Activated B cell treated with CpG ODN at 0.5 μM for 24 hours (primary cell): ENCODE measurements at places on chromosomes 2 and 18.

DNA sequence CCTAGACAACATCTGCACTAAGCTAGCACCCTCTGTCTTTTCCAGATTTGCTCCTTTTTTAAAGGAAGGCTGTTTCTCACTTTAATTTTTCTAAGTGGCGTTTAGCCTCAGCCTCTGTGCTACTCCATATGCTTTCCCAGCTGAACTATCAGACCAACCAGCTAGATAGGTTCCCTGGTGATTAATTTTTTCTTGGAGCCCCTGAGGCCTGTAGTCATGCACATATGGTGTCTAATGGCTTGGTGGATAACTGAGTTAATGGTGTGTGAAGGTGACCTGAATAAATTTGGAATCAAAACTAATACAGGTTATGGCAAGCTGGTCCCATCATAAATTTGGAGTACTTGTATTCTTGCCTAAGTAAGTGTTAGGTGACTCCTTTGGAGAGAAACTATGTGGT, 135.5 kb downstream of the MGAT5 start:
- no peak for DNase-seq

GRCh38 chr2:75064691-75065396, 106.4 kb downstream of the POLE4 start:
- DNase-seq: peak; percentile 42

DNA sequence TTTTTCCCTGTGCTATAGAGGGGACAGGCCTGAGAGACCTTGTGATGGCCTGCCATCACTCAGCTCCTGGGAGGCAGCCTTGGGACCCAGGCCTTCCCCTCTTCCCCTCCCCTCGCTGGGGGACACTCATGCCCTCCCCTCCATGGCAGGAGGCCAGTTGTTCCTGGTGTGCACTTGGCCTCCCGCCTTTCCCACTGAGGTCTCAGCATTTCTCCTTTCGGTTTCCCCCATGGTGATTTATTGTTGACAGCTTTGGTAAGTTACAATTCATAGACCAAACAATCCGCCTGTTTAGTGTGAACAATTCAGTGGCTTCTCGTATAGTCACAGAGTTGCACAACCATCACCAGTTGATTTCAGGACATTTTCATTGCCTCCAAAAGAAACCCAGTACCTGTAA, 10.2 kb upstream of the CNDP1 start:
- DNase-seq: no peak

GRCh38 chr2:60149176-60149575, 404.3 kb downstream of the BCL11A start:
- DNase-seq: no peak

- no peak for DNase-seq
These were observed 171.0 kb downstream of the ZBTB7C start for GRCh38 chr18:48238206-48238605.

DNA sequence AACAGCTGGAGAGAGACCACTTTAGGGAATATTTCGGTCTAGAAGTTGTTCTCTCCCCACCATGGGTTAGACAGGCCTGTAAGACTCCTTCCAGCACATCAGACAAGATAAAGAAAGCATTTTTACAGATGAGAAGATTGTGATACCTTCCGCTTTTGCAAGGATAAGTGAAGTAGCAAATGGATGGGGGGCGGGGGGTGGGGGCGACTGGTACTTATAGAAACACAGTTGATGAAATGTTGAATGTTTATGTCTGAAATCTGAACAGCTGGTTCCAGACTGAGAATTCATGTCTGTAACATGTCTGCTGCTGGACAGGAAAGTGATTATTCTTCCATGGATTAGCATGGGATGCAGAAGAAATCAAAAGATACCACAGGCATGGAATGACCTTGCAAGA, 90.5 kb upstream of the FN1 start:
- no peak for DNase-seq

DNA sequence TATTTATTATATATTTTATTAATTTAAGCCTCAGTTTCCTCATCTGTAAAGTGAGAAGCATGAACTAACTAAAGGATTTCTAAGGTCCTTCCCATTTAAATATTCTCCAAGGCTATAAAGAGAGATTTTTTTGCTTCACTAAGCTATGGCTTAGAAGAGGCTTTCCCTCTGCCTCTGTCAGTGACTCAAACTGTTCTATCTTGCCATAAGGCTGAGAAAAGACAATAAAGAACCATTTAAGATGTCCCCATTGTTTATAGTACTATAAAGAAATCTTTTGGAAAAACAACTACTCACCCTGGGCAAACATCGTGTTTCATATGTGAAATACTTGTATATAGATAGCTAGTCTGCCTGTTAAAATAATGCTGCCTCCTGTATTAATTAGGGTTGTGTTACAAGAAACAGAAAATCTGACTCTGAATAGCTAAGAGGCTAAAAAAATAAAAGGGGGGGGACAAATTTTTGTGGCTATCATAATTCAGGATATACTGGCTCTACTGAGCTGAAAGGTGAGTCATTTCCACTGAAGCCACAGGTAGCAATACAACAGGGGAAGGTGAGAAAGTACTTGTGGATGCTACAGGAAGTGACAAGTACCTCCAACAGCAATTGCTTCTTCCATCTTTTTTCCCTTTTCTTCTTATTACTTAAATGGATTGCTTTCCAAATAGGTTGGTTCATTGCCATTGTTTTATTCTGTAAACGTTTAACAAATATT, 25.4 kb downstream of the EPHA4 start:
- no peak for DNase-seq

DNA sequence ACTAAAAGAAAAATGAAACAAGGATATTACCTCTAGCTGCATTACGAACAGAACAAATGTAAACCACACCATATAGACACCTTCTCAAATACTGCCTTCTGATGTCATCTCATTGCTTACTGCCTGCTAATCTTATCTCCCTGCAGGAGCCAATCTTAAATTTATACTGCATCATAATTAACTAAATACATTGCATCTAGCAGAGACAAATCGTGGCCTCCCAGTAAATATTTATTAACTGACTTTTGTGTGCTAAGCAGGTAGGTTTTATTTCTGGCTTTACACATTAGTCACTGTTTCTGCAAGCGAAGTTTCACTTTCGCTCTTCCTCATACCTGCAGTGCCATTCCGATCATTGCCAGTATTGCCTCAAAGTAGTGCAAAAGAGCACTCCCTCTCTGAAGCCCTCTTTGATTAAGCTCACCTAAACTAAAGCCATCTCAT, 67.5 kb downstream of the SPATS2L start:
- no peak for DNase-seq

DNA sequence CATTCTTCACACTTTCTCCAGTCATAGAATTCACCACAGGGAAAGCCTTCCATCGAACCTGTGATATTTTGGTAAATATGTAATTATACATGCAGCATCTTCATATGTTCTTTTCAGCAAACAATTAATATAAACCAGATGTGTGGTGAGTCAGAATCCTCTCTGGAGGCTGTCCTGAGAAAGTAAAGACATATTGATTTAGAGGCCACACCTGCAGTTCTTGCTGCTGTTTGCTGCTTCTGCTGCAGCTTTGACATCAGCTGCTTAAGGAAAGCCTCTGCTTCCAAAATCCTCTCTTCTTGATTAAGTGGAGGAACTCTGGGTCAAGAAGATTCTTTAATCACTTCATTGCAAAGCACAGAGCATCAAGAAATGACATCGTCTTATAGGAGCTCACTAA, 568.8 kb upstream of the ZEB2 start:
- no peak for DNase-seq

DNA sequence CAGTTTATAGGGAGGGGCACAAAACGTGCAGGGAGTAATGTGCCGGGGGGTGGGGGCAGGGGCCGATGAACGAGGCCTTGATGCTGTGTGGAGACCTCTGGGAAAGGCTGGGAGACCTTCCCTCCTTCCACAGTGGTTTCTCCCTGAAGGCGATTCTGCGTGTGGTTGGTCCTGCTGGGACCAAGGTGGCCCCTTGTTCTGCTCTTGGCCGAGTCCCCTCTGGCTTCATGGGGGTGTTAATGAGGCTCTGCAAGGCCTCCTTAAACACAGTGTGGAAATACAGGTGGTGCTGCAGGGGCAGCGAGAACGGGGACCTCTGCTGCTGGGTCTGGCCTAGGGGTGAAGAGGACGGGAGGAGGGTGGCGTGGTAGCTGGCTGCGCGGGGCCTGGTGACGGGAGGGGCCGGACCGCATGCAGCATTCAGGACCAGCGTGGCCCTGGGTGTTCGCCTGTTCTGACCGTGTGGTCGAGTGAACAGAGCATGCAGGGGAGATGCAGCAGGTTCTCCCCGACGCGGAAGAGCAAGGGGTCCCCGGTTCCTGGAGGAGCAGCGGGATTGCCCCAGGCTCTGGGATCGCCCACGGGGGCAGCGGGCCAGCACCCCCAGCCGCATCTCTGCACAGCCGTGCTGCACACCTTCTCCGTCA, 42.1 kb upstream of the KCNG2 start:
- DNase-seq: peak; percentile 8

GRCh38 chr2:63444565-63445288, 143.6 kb downstream of the WDPCP start:
- no peak for DNase-seq

DNA sequence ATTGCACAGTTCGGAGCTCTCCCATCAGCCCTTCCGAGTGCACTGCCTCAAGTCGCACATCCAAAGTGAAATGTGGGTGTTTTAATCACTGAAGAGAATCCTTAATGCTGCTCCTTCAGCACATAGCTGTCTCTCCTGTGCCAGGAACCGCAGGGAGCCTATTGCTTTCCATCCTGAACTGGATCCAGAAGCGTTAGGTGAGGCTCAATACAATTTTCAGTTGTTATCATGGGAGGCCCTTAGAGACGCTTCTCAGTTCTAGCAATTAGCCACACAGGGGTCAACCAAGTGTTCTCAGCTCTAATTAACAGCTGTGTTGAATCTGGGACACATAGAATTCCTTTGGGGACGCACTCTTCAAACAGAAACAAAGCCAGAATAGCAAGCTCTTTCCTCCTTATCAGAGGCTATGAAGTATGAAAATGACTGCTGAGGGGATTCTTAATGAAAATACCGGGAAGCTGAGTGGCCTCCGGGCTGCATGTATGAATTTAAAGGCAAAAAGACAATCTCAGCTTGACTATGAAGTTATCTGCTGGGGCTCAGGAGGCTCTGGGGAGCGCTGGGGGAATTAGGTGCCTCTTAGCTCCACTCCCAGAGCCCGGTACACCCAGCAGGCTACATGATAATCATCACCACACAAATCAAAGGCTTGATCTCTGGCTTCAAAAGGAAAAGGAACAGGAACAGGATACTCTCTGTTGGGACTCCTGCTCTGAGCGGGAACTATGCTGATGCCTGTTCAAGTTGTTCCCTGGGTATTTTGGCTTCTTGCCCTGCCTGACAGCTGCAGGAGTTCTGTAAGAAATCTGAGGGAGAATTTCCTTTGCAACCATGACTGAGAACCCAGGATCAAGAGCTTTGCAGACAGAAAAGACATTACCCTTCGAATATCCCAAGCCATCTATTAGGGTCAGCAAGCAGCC, 55.4 kb upstream of the NCOA1 start:
- no peak for DNase-seq

DNA sequence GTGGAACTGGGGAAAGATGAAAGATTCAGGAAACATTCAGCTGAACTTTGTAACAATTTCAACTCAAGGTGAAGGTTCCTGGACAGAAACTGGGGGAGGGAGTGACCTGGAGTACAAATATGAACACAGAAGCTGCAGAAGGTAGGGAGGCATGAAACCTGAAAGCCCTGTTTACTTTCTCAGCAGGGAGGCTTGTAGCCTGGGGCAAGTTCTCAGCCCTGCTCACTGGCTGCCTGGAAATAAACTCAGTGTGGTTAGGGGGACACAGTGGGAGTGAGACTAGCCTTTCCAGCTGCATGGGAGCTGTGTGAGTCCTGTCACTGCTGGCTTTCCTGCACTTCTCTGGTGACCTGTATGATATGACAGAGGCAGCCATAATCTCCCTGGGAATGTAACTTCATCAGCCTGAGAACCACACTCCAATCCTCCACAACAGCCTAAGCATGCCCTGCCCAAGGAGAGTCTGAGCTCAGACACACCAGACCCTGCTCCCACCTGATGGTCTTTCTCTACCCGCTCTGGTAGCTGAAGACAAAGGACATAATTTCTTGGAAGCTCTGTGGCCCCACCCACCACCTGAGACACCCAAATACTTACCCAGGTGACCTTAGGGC, 77.0 kb downstream of the ZSWIM2 start:
- no peak for DNase-seq

GRCh38 chr2:54083445-54083844, 32.0 kb upstream of the ACYP2 start:
- no peak for DNase-seq

DNA sequence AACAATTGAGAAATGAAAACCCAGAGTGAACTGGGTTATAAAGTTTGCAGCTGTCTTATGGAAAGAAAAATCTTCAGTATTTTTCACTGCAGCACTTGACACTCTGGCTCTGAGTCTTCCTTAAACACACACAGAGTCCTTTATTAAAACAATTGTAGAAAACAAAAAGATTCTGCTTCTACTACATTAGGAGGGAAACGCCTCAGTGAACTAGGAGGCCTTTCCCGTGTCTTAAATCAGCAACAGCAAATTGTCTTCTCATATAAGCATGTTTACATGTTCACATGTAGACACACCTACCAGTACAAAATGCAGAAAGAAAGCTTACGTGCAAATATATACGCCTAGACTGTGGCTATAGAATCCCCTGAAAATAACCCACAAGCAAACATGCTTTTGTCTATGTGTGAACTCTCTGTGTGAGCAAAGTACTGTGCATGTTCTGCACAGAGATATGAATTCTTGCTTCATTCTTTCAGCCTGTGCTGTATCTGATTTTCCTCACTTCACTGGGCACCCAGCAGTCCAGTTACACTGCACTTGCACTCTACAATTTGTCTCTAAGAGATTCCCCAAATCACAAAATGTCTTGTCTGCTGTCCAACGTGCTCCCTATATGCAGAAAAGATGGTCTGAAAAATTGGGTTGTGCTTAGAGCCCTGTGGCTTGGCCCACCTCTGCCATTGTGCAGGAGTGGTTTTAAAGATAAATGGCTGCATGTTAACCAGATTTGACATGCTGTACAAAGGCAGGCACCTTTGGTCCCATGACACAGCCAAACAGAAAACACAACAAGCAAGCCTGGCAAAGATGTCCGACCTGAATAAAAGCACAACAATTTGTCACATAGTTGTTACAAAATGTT, 24.5 kb downstream of the ZEB2 start:
- no peak for DNase-seq

- DNase-seq: peak; percentile 18
These were observed 1.9 kb downstream of the MEX3C start for GRCh38 chr18:51195451-51196117.

DNA sequence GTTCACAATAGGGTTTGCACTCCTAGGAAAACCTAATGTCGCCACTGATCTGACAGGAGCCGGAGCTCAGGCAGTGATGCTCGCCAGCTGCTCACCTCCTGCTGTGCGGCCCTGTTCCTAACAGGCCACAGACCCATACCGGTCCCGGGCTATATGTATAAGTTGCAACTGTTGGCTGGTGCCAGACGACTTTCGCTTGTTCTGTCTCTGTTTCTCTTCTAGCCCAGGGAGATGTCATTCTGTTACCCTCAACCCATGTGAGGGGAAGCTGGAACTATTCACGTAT, 170.3 kb downstream of the BCL2 start:
- DNase-seq: no peak

GRCh38 chr2:233964581-233964980, 47.4 kb downstream of the TRPM8 start:
- DNase-seq: no peak

- no peak for DNase-seq
These were observed 801.3 kb downstream of the ERBB4 start for GRCh38 chr2:211737282-211737681.
